Activated naive CD4-positive, alpha-beta T cell treated with anti-CD3 and anti-CD28 coated beads for 36 hours (primary cell): ENCODE measurements at places on chromosomes 2 and 18. TPM values are rescaled to one million over a fixed set of nuclear protein-coding genes. Genes with fewer than 3 reads are reported as not detected.

DNA sequence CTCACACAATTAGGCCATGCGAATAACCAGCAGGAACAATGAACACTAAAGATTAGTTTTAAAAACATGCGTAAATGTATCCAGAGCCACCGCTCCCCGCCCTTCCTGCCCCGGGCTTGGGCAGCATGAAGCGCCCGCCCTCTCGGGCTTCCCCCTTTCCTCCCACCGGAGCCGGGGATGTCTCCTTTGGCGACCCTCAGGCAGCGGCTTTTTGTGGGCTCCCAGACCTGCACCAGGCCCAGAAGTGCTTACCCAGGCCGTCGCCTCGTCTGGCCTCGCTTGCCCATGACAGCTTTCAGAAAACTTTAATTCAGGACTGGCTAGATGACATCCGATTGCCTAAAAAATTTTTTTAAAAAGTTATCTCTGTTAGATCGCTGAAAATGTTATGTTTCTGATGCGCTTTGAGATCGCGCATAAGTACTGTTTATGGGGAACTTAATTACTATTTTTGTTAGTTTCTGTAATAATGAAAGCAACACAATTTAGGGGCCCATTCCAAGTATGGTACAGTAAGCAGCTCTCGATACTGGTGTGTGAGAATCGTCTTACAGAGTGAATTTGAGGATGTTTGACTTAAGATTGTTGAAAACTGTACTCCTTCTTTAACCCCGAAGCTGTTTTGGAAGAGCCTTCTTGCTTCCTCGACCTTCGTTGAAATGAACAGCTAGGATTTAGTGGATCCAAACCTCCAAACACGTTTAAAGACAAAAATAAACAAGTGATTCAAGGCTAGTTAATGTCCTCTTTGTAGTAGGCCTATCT, 1.1 kb downstream of the MAP3K20 start:
- peak; percentile 14 for DNase-seq
- H3K27me3 ChIP-seq, result peaks cover 42% of the 10 kb centered on the region
- no peak overlapping the region for H3K27ac ChIP-seq
- peak overlapping the region; percentile 68 for H3K4me3 ChIP-seq
- no peaks in the 10 kb centered on the region for H3K36me3 ChIP-seq

GRCh38 chr18:23735021-23735464, 45.8 kb downstream of the LAMA3 start:
- H3K27me3 ChIP-seq, result no peaks in the 10 kb centered on the region
- no peak for DNase-seq
- H3K27ac ChIP-seq, result no peak overlapping the region
- H3K4me3 ChIP-seq, result no peak overlapping the region

DNA sequence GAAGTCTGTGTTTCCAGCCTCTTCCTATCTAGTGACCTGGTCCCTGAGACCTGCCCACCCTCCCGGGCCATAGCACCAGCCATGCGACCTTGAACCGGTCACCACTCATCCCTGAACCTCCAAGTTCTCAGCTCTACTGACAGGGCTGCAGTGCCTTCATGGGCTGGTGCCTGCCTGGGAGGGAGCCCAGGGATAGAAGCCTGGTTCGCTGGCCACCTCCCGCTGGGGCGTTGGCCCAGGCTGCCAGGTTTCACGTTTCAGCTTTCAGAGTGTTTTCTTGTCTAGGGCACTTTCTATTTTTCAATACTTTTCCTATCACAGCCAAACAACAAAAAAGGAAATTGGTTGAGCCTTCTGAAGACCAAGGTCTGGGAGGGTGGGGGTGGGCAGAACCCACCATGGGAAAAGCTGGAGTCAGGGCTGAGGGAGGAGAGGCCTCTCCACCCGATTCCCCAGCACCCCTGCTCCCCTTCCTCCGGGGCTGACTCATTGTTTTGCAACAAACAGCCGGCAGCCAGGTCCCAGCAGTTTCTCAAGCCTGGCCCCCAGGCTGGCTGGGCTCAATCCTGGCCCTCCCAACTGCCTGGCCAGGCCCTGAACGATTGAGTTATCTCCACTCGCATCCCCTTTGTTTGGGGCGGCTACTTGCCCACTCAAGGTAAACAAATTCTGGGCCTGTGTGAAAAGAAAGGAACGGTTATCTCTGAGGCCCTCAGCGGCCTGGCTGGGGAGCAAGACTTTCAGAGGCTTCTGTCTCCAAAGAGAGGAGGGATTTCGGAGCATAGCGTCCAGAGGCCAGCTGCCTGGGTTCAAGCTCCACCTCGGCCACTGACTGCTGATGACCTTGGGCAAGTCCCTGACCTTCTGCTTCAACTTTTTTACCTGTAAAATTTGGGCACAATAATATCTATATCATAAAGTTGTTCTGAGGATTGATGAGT, 47.5 kb downstream of the ZFP36L2 start:
- H3K27me3 ChIP-seq, result no peaks in the 10 kb centered on the region
- no peaks in the 10 kb centered on the region for H3K36me3 ChIP-seq
- peak; percentile 65 for DNase-seq
- H3K27ac ChIP-seq, result peak overlapping the region; percentile 86
- H3K4me3 ChIP-seq, result peak overlapping the region; percentile 33

- H3K4me1 ChIP-seq, result no peaks in the 10 kb centered on the region
- H3K4me3 ChIP-seq, result no peak overlapping the region
- peaks cover 6% of the 10 kb centered on the region for H3K36me3 ChIP-seq
- DNase-seq, result no peak
Observed at GRCh38 chr2:169047256-169048250, 16.4 kb upstream of the ABCB11 start.

DNA sequence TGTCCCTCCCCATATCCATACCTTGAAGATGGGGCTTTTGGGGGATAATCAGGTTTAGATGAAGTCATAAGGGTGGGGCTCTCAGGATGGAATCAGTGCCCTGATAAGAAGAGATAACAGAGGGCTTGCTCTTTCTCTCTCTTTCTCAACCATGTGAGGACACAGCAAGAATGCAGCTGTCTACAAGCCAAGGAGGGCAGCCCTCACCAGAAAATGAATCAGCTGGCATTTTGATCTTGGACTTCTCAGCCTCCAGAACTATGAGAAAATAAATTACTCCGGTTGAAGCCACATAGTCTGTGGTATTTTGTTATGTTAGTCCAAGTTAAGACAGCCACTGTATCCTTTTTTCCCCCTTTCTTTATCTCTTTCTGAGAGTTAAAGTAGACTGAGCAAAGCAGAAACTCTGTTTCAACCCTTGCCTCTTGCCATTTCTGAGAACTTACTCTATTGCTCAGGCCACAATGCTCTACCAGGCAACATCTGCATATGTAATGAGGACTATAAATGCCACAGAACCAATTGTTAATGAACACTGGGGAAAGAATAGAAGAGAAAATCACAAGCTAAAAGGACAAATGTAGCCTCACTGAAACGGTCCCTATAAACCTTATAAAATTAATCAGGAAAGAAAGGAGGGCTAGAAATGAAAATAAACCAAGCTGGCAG, 56.9 kb downstream of the SRBD1 start:
- H3K27me3 ChIP-seq, result no peaks in the 10 kb centered on the region
- peaks cover 24% of the 10 kb centered on the region for H3K36me3 ChIP-seq
- no peak overlapping the region for H3K4me3 ChIP-seq
- DNase-seq, result no peak
- peak overlapping the region; percentile 53 for H3K27ac ChIP-seq

- no peak overlapping the region for H3K4me3 ChIP-seq
- no peaks in the 10 kb centered on the region for H3K27me3 ChIP-seq
- peaks cover 59% of the 10 kb centered on the region for H3K4me1 ChIP-seq
- H3K27ac ChIP-seq, result no peak overlapping the region
- peak; percentile 22 for DNase-seq
- peaks cover 12% of the 10 kb centered on the region for H3K36me3 ChIP-seq
Observed at GRCh38 chr2:55033076-55033742, 17.0 kb downstream of the RTN4 start.

Gene REG1B
- total RNA-seq, result not detected

Gene LYG1
- total RNA-seq, result 0.36 TPM

Gene ZNF512
- 35.8 TPM for total RNA-seq

Gene CYS1
- total RNA-seq, result not detected
